ENCODE measurements at places on chromosomes 4 and X.
A peak's percentile ranks its signal among the peaks of the same experiment; 100 is the strongest.

DNA sequence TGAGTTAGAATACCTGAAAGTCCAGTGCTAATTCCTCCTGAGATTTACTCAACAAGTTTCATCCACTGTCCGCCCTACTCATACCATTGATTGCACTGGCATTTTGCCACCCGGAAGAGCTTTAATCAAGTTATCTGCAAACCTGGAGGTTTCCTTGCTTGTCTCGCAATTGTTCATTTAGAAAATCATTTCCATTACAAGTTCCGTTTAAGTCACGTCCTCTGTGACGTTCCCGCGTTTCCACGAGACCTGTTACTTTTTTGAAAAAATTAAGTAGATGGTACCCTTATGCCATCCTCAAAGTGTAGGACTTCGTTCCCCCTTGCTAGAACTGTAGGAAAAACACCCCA lies 761 bp upstream of the FRYL start:
- no peak for DNase-seq

DNA sequence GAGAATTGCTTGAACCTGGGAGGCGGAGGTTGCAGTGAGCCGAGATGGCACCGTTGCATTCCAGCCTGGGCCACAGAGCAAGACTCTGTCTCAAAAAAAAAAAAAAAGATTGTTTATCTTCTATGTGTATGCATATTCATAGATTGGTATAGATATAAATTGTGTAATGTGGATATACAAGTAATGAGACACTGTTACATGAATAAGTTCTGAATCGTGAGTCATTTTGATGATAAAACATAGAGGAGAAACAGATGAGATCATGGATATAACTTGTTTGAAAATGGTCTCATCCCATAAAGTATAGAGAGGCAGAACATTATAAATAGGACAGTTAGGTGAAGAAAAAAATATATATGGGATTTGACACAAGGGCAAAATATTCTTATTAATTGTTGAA lies 628.0 kb downstream of the IL1RAPL1 start:
- no peak for DNase-seq

- DNase-seq, result no peak
These were observed 400.5 kb downstream of the RAPGEF2 start for GRCh38 chr4:159503236-159504008.

DNA sequence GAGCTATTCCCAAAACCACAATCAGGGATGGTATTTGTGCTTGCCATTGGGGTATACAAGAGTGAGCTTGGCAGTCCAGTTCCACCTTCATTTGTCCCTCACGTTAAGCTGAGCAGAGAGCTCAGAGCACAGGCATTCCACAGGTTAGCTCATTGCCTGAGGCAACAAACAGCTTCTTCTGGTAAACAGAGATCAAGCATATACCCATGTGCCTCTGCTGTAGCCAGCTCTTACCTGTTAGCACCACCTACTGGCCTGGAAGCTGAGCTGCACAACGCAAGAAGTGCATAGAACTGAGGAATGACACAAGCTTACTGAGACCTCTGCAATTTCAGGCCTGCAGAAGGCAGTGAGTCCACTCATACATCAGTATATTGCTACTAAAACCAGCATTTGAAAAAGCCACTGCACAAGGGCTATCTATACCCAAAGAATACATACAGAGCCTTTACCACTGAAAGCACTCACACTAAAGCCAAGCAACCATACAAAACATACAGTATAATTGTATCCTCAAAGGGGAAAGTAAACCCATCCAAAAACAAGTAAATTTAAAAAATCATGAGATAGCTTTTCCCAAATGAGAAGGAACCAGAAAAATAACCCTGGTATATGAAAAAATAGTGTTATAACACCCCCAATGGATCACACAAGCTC lies 258.3 kb upstream of the GABRA2 start:
- no peak for DNase-seq

DNA sequence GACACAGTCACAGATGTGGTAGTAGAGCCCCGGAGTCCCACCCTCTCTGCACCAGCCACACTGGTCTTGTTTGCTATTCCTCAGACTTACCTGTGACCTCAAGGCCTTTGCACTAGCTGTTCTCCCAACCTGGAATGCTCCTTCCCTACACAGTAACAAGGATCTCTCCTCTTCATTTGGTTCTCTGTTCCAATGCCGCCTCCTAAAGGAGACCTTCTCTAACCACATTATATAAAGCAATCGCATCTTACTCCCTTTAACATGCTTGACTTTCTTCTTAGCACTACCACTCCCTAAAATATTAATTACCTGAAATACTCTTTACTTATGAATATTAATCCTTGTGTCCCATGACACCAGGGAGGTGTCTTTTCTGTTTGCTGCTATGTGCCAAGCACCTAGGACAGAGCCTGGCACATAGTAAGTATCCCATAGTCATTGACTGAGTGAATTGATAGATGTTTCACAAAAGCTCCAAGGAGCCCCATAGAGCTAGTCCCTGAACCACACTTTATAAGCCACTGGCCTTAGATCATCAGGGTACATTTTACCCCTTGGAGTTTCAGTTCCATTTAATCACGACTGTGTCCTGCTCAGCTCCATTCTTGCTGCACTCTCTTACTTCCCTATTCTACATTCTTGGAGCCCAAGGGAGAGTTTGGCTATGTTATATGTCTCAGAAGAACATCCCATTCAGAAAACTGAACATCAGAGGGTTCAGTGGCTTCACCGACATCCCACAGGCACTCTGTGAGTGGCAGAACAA lies 312.7 kb downstream of the RAB28 start:
- no peak for DNase-seq

DNA sequence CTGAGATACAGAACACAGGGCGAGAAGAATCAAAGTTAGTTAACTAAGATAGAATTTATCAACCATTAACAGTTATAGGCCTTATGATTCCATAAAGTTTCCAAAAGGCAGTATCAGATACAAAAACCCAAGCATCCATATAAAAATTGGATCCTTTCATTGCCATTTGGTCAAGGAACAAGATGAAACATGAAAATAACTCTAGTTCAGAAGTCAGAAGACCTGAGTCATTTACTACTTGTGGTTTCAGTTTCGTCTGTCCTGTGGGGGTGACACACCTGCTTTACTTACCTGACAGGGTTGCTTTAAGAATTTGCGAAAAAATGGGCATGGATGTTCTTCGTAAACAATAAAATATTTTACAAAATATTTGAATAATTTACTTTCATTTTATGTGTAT lies 130.8 kb downstream of the ANAPC10 start:
- DNase-seq, result no peak

DNA sequence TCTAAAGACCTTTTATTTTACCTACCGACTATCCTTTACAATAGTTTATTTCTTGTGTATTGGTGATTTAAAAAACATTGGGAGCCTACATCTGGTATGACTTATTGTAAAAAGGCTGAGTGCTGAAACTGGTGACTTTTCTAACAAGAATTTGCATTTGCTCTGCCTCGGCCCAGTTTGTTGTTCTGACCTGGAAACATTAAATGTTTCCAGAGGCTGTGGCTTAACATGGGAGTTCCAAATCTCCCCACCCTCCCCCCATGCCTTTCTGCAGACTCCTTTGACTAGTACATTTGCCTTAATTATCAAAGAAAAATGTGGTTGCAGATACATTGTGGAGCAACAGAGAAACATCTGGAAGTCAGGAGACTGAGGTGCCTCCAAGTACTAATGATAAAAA lies 39.8 kb downstream of the SPCS3 start:
- peak; percentile 90 for DNase-seq

DNA sequence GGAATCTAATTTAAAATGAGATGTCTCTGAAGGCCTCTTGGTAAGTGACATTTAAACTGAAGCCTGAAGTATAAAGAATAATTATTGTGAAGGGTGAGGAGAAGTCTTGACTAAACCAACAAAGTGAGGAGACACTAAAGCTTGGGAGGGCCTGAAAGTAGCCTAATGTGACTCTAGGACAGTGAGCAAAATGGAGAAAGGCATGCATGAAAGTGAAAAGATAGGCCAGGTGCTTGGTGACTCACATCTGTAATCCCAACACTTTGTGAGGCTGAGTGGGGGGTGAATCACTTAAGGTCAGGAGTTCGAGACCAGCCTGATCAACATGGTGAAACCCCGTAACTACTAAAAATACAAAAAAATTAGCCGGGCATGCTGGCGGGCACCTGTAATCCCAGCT lies 46.9 kb upstream of the SMARCAD1 start:
- DNase-seq, result no peak

- no peak for DNase-seq
These were observed 827.7 kb downstream of the FSTL5 start for GRCh38 chr4:161336016-161336530.
